T-cell (primary cell): ENCODE measurements at places on chromosomes 3 and 15. TPM values are rescaled to one million over a fixed set of nuclear protein-coding genes. Genes with fewer than 3 reads are reported as not detected.

DNA sequence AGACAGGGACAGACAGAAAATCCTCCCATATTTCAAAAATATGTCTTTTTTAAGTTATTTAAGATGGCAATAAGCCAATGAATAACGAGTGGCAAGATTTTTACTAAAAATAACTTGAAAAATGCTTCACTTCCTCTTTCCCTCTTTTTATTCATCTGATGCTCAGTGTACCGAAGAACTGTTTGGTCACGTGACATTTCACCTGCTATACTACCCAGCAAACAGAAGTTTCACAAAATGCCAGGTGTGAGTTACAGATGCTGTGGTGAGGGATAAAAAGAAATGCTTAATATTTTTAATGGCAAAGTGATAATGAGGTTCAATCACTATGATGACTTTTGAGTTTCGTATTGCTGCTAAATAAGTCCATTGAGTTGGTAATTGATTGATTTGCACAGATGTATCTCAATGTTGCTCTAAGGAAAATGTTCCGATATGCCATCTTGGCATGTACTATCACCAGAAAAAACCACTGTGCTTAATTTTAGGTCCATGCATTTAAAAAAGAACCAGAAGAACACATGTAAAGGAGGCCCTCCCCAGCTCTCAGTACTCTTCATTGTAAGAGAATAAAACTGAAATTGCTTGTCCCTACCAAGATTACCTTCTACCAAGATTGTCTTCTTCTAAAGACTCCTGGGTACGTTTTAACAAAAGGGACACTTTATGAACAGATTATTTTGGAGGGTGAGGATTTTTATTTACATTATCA lies 26.0 kb upstream of the SEC62 start:
- no peak for DNase-seq

DNA sequence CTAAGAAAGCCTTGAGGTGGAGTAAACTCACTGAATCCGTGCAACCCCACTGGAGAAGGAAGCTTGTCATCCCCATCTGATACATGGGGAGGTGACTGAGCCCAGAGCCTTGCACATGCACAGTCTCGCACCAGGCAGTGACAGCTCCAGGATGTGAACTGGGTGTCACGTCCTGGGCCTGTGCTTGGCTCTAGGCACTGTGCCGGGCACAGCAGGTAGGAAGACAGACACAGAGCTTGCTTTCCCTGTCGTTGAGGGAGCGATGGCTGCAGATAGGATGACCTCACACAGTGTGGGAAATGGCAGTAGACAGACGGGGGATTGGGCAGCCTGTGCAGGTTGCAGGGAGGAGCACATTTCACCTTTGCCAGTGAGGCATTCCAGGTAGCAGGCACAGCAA lies 12.2 kb upstream of the ATP2B2 start:
- DNase-seq = no peak

DNA sequence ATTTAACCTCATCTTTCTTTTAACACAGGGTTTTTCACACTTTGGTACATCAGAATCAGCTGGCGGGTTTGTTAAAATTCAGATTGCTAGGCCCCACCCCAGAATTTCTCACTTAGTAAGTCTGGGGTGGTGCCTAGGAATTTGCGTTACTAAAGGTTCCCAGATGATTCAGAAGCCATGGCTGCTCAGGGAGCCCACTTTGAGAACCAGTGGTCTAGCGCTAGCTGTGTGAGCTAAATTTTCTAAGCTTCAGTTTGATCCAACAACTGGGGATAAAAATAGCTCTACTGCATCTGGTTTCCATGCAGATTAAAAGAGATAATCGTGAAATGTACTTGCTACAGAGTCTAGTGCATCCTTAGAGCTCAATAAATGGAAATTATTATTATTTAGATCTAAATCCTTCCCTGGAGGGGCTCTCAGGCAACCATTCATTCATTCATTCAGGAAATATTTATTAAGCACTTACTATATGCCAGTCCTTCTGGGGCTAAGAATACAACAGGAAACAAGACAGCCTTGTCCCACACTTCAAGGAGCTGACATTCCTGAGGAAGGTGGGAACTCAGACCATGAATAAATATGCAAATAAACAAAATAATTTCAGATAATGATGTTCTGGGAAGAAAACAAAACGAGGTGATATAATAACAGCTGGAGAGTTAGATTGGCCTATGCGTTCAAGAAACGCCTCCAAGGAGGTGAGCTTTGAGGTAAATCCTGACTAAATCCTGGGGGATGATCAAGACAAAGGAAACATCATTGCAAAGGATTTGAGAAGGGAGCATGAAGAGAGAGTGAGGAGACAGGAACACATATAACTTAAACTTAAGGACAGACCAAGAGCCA lies 3.9 kb upstream of the CIDEC start:
- no peak for DNase-seq

DNA sequence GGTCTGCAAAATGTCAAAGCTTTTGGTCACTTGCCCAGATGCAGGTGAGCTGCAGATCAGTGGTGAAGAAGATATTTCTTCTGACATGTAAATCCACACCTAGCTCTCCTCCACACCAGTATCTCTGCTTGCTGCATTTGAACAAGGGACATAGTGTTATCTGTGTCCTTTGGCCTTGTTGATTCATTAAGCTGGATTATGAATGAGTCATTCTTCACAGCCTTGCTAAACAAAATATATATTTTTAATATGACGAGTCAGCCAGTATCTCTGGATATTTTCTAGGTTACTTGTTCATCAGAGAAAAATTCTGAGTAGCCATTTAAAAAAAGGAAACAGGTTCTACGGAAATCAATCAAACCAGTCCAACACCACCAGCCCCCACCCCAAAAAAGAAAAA lies 190.6 kb upstream of the ADAMTS9 start:
- DNase-seq = no peak

GRCh38 chr15:20658024-20658423 lies 116.4 kb upstream of the GOLGA6L6 start:
- DNase-seq = no peak

- no peak for DNase-seq
Measured at GRCh38 chr3:111324151-111324550, 217.8 kb upstream of the CD96 start.

- no peak for DNase-seq
Measured at GRCh38 chr3:190294030-190294429, 28.2 kb downstream of the CLDN1 start.

DNA sequence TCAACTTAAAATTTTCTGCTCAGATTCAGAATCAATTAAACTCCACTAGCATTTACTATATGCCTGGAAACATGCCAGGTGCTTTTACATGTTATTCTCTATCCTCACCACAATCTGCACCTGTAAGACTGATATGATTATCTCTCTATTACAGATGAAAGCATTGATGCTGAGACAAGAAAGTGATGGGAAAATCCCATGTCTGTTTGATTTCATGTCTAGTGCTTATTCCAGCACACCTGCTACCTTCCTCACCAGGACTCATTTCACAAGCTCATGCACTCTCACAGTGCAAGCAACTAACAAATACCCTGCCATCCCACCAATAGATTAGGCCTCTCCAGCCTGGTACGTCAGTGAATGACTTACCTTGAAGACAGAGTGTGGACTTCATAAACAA lies 25.0 kb upstream of the BCL6 start:
- DNase-seq = peak; percentile 82

GRCh38 chr15:92595506-92596381 lies 59.8 kb downstream of the FAM174B start:
- no peak for DNase-seq

DNA sequence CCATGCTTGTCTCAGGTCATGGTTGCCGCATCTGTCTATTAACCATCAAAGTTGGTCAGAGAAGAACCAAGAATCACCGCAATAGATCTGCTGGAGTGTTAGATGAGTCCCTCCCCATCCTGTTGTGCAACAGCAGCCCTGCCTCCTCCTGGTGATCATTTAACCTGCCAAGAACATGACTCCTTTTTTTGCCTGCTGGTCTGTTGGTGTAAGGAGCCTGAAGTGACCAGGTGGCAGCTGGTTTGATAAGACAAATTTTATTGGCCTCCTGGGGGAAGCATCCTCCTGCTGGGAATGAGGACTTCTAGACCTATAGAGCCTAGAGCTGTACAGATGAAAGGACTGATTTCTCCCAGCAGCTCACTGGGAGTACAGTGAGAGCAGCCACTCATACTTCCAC lies 43.5 kb upstream of the RAF1 start:
- no peak for DNase-seq

DNA sequence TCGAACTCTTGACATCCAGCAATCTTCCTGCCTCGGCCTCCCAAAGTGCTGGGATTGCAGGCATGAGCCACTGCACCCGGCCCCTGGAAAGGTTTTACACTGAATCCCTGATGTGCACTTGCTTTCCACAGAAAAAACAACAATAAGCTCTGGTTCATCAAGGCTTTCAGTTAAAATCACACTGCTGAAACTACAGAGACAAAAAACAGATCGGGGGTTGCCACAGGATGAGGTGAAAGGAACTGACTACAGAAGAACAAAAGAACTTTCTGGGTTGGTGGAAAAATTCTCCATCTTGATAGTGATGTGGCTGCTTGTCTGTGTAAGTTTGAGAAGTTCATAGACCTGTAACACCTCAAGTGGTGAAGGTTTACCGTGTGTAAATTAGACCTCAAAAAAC lies 2.9 kb downstream of the RAB43 start:
- DNase-seq = peak; percentile 53

The ARPIN gene
- total RNA-seq = 0.09 TPM

The CCR3 gene
- total RNA-seq = not detected

The EFCC1 gene
- total RNA-seq = 0.32 TPM

The EXD1 gene
- total RNA-seq = not detected
